ENCODE measurements at places on chromosomes 12 and 14. TPM values are rescaled to one million over a fixed set of nuclear protein-coding genes. Genes with fewer than 3 reads are reported as not detected.

GRCh38 chr12:27902651-27903050 lies 69.9 kb downstream of the PTHLH start:
- DNase-seq = no peak

- DNase-seq = no peak
Observed at GRCh38 chr14:101554991-101555668, 6.2 kb upstream of the DIO3 start.

Gene TMEM179
- 0.90 TPM for polyA plus RNA-seq

- no peak for DNase-seq
Observed at GRCh38 chr12:132222096-132222807, 78.0 kb downstream of the NOC4L start.

DNA sequence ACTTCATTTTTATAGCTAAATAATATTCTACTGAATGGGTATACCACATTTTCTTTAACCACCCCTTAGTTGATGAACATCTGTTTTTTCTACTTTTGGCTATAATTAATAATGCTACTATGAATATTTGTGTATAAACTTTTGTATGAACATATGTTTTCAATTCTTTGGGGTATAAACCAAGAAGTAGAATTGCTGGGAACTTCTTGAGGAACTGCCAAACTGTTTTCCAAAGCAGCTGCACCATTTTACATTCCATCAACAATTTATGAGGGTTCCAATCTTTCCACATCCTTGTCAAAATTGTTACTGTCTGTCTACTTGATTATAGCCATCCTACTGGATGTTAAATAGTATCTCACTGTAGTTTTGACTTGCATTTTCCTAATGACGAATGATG lies 221.8 kb downstream of the PRKD1 start:
- DNase-seq = no peak

- DNase-seq = no peak
Observed at GRCh38 chr14:73230051-73230450, 7.3 kb upstream of the PAPLN start.

Gene KLHL33
- polyA plus RNA-seq = 0.40 TPM

Gene SOAT2
- 1.9 TPM for polyA plus RNA-seq

- no peak for DNase-seq
Observed at GRCh38 chr12:26101350-26101734, 23.5 kb downstream of the BHLHE41 start.

- no peak for DNase-seq
Observed at GRCh38 chr14:91326514-91327249, 82.2 kb upstream of the GPR68 start.

DNA sequence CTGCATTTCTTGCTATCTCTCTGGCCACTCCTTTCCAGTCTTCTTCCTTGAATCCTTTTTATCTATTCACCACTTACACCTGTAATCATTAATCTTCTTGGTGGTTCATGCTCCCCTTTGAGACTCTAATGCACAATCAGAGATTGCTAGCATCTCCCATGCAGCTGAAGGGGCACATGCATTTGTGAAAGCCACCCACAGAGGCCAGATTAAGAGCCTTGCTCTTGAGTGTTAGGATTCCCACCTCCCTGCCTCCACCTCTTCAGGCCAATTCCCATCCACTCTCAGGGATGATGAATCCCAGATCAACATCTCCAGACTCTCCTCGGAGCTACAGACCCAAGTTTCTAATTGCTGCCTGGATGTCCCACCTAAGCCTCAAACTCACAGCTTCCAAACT lies 19.4 kb upstream of the KRT18 start:
- no peak for DNase-seq

GRCh38 chr12:122849352-122850047 lies 14.2 kb downstream of the HIP1R start:
- no peak for DNase-seq

Gene FGF6
- polyA plus RNA-seq = not detected

GRCh38 chr12:85516039-85516438 lies 236.0 kb downstream of the ALX1 start:
- DNase-seq = no peak

- no peak for DNase-seq
Observed at GRCh38 chr12:88816201-88816600, 235.9 kb upstream of the KITLG start.

Gene LRRC10
- not detected for polyA plus RNA-seq

Gene ANO2
- polyA plus RNA-seq = 4.3 TPM

DNA sequence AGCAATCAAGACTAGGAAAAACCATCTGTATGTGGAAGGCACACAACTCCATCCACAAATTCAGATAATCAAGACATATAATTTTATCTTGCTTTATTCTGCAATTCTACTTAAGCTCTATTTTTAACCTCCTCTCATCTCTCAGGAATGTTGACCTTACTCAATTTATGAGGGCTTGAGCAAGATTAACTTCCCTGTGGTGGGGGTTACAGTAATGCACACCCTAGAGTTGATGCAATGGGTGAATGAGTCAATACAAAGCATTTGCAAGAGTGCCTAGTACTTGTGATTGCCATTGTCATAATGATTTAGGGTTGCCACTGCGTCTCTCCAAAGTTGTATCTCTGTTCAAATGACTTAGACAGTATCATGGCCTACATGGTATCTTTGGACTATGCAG lies 1598.4 kb upstream of the TMEM132C start:
- no peak for DNase-seq

DNA sequence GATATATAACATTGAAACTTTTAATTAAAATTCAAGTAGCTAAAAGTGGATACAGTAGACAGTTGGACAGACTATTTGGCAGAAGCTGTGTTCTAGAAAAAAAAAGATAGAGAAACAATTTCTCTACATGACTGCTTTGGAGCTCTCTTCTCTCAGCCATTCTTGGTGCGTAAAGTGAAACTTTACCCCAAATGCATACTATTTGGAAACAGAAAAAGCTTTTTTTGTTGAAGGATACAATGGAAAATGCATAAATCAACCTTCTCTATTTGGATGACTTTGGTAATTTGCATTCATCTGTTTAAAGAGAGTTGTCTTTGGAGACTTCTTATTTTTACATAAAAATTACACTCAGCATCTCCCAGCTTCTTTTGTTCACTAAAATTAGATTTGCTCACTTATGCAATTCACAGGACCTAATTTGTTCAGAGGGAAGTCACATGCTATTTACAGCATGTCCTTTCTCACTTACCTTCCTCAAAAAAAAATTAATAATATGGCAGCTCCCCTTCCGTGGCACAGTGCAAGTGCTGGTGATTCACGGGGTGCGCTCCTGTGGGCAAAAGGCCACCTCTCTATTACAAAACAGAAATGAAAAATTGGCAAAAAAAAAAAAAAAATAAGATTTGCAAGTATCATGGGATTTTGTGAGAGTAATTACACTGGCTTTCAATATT lies 498.9 kb downstream of the RERGL start:
- no peak for DNase-seq

DNA sequence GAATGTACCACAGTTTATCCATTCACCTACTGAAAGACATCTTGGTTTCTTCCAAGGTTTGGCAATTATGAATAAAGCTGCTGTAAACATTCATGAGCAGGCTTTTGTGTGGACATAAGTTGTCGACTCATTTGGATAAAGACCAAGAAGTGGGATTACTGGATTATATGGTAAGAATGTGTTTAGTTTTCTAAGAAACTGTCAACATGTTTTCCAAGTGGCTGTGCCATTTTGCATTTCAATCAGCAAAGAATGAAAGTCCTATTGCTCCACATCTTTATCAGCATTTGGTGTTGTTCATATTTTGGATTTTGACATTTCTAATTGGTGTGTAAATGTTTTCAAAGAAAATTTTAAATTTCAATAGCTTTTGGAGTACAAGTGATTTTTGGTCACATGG lies 27.3 kb upstream of the KLRF1 start:
- no peak for DNase-seq

All from left renal cortex interstitium (tissue), 4 donors.